Activated CD8-positive, alpha-beta memory T cell treated with anti-CD3 and anti-CD28 coated beads, Interleukin-2, amount 10 ng/mL, durations not matched to agents 7 days and 5 days (primary cell): ENCODE measurements at places on chromosomes 7 and 10.
A peak's percentile ranks its signal among the peaks of the same experiment; 100 is the strongest.

- H3K27ac ChIP-seq, result no peak overlapping the region
- peak overlapping the region; percentile 58 for H3K4me3 ChIP-seq
- peaks cover 85% of the 10 kb centered on the region for H3K27me3 ChIP-seq
- H3K36me3 ChIP-seq, result no peaks in the 10 kb centered on the region
- H3K4me1 ChIP-seq, result peaks cover 8% of the 10 kb centered on the region
- DNase-seq, result no peak
These were observed 156.8 kb downstream of the FRMD4A start for GRCh38 chr10:14173706-14174594.

DNA sequence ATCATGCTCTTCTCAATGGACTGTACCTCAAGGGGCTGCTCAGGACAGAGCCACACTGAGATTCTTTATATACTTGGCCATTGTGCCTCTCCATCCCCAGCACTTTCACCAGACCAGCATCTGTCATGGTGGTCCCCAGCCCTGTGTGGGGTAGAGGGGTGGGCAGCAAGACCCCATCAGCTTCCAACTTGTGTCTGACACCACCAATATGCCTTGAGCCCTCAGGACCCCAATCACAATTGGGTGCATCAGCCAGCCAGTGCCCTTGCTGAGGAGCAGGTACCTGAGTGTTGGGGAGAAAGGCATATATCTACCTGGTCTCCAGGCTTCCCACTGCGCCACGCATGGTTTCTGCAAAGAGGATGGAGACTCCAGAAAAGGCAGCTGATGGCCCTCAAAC lies 56.3 kb downstream of the GRID1 start:
- no peaks in the 10 kb centered on the region for H3K4me1 ChIP-seq
- no peak overlapping the region for H3K4me3 ChIP-seq
- DNase-seq, result no peak

GRCh38 chr7:5677538-5678294 lies 103.7 kb downstream of the RNF216 start:
- peaks cover 9% of the 10 kb centered on the region for H3K4me1 ChIP-seq
- H3K27ac ChIP-seq, result no peak overlapping the region
- DNase-seq, result peak; percentile 58
- H3K36me3 ChIP-seq, result no peaks in the 10 kb centered on the region
- H3K4me3 ChIP-seq, result no peak overlapping the region

DNA sequence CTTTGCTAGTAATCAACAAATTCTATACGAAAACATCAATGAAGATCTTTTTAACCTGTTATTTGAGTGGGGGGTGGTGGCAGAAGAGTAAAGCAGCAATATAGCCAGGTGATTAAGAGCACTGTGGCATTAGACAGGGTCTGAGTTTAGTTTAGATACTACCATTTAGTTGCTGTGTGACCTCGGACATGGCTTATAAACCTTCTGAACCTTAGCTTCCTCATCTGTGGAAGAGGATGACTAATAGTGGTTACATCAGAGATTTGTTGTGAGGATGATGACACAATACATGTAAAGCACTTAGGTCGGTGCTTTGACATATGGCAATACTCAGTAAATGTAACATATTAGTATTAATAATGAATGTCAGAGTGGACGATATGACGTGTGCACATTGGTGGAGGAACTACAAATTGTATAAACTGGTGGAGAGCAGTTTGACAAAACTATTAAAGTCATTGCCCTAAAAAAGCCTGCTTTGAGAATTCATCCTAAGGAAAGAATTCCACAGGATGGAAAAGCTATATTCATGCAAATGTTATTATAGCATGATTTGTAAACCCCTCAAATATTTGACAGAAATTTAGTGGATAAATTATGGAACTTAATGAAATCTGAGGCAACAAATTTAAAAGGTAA lies 24.3 kb downstream of the SPAG6 start:
- H3K4me1 ChIP-seq, result peaks cover 39% of the 10 kb centered on the region
- peaks cover 2% of the 10 kb centered on the region for H3K27me3 ChIP-seq
- H3K27ac ChIP-seq, result peak overlapping the region; percentile 65
- DNase-seq, result no peak
- peaks cover 11% of the 10 kb centered on the region for H3K36me3 ChIP-seq
- H3K4me3 ChIP-seq, result peak overlapping the region; percentile 13

GRCh38 chr10:75186310-75186709 lies 24.3 kb upstream of the VDAC2 start:
- peaks cover 15% of the 10 kb centered on the region for H3K4me1 ChIP-seq
- H3K4me3 ChIP-seq, result no peak overlapping the region
- H3K36me3 ChIP-seq, result peaks cover 1% of the 10 kb centered on the region

DNA sequence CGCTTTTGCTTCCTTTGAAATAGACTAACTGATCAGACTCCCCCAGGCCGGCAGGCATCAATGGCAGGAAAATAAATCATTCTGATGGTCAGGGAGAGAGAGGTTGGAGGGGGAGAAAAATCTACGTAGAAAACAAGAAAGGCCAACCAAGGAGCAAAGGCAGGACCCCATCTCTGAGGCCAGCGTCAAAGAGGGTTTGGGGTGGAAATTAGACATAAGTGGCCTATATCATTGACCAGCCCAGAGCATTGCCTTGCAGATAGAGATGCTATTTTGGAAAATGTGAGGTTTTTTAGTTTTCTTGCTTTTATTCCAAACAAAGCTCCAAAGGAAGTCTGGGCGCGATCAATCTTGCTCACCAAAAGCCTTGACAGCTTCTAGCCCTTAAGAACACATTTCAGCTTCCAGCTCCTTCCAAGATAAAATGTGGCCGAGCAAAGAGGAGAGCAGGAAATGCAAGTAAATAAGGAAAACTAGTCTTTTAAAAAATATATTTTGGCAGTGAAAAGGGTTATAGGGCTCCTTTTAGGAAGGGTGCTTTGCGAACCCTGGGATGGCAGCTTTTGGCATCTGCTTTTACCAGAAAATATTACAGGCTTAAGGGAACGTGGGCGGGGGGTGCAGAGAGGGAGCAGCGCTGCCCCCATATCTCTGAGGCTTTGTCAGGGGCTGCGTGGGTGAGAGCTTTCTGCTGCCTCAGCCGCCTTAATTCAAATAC lies 2.0 kb upstream of the HOXA2 start:
- H3K4me1 ChIP-seq, result peaks cover 11% of the 10 kb centered on the region
- no peak overlapping the region for H3K4me3 ChIP-seq
- H3K27ac ChIP-seq, result no peak overlapping the region

DNA sequence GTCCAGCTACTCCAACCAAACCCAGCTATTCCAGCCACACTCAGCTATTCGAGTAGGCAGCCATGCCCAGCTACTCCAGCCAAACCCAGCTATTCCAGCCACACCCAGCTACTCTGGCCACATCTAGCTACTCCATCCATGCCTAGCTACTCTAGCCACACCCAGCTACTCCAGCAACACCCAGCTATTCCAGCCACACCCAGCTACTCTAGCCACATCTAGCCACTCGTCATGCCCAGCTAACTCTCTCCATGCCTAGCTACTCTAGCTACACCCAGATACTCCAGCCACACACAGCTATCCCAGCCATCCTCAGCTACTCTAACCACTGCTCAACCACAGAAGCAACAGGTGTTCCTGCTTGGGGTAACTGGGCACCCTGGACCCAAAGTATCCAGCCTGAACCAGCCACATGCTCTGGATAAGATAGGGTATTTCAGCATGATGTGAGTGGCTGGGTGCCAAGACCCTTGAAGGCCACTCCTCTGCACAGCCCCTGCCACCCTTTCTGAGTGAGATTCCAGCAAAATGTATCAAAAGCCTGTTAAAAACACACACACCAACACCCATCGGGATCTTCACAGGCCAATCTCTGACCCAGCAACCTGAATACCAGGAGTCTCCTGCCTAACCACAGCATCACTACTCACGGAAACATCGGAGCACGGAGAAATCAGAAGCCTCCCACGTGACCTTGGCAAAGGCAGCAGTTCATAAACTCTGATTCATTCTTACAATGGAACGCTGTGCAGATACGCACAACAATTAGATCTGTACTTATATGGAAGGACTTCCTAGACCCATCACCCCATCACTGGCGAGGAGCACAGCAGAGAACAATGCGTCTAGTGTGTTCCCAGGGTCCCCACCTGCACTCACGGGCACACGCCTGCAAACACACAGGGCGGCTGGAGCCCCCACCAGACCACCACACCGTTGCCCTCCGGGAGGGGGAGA lies 51.8 kb upstream of the DNAAF5 start:
- peaks cover 47% of the 10 kb centered on the region for H3K36me3 ChIP-seq
- H3K4me1 ChIP-seq, result no peaks in the 10 kb centered on the region
- H3K27me3 ChIP-seq, result no peaks in the 10 kb centered on the region
- no peak for DNase-seq

DNA sequence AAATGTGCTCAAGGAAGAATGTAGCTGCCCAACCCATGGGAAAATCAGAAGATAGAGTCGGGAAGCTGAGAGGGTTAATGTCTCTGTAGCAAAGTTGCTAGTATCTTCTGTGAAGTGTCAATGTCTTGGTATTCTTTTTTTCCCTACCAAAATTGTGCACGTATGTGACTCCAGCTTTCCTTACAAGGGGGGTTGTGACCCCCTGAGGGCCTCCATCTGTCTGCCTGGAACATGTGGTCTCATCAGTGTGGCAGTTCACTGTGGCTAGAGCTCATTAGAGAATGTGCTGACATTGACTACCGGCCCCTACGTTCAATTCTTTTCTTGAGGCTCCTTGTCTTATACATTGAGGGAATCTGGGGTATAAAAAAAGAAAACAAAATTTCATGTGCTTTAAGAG lies 725.2 kb upstream of the CELF2 start:
- H3K36me3 ChIP-seq, result no peaks in the 10 kb centered on the region
- no peak overlapping the region for H3K4me3 ChIP-seq
- no peaks in the 10 kb centered on the region for H3K27me3 ChIP-seq
- no peaks in the 10 kb centered on the region for H3K4me1 ChIP-seq

GRCh38 chr10:2992401-2993198 lies 74.7 kb upstream of the PFKP start:
- no peak overlapping the region for H3K27ac ChIP-seq
- no peaks in the 10 kb centered on the region for H3K4me1 ChIP-seq
- no peak for DNase-seq

GRCh38 chr7:27822245-27822644 lies 82.3 kb downstream of the TAX1BP1 start:
- DNase-seq, result no peak
- H3K4me1 ChIP-seq, result no peaks in the 10 kb centered on the region
- no peak overlapping the region for H3K27ac ChIP-seq
- H3K27me3 ChIP-seq, result no peaks in the 10 kb centered on the region
- H3K4me3 ChIP-seq, result no peak overlapping the region
- peaks cover 23% of the 10 kb centered on the region for H3K36me3 ChIP-seq

DNA sequence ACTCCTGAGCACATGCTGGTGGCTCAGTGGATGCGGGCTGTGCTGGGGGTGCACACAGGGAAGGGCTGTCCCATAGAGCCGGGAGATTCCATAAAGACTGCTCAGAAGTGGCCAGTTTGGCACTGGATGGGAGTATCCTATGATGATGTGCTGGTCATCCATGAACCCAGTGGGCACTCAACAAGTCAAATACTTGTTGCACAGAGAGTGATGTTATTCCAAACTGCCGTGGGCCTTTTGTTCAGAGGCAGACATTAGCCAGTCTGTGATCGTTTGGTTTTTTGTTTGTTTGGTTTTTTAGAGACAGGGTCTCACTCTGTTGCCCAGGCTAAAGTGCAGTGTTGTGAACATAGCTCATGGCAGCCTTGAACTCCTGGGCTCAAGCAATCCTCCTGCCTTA lies 30.9 kb upstream of the SAMD8 start:
- no peak overlapping the region for H3K27ac ChIP-seq
- DNase-seq, result no peak
- peaks cover under 1% of the 10 kb centered on the region for H3K4me1 ChIP-seq

DNA sequence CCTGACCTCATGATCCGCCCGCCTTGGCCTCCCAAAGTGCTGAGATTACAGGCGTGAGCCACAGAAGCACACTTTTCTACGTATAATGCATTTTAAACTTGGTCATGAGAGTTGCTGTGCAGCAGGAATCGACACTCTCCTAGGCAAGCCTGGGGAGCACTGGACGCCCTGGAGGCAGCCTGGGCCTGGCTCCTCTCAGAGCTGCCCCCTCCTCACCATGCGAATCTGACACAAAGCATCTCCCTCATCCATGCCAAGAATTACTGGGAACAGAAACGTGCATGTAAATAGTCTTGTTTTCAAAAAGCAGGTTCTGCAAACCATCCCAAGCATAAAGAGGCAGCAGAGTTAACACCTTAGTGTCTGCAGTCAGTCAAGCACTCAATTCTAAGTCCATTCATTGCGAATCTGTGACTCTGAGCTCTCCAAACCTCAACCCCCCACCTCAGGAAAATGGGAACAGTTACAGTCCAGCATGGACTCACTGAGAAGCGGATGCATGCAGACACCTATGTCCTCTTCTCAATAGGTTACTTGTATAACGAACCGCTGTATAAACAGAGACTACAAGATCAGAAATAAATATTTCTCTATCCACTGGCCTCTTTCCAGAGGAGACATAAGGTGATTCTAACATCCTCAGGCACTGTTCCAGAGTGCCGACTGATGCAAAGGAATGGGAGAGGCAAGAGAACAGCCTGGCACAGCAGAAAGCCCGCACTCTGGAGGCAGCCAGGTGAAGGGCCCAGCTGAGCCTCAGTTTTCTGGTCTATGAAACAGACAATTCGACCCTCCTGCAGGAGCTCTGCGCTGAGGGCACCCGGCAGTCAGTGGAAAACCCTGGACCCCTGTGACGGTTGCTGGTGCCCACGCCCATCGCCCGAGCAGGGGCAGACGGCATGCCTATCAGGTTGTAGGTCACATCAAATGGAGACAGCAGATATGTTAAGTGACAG lies 68.9 kb downstream of the MAD1L1 start:
- H3K4me3 ChIP-seq, result no peak overlapping the region
- peaks cover 1% of the 10 kb centered on the region for H3K36me3 ChIP-seq
- no peaks in the 10 kb centered on the region for H3K4me1 ChIP-seq
- DNase-seq, result no peak
- no peaks in the 10 kb centered on the region for H3K27me3 ChIP-seq

DNA sequence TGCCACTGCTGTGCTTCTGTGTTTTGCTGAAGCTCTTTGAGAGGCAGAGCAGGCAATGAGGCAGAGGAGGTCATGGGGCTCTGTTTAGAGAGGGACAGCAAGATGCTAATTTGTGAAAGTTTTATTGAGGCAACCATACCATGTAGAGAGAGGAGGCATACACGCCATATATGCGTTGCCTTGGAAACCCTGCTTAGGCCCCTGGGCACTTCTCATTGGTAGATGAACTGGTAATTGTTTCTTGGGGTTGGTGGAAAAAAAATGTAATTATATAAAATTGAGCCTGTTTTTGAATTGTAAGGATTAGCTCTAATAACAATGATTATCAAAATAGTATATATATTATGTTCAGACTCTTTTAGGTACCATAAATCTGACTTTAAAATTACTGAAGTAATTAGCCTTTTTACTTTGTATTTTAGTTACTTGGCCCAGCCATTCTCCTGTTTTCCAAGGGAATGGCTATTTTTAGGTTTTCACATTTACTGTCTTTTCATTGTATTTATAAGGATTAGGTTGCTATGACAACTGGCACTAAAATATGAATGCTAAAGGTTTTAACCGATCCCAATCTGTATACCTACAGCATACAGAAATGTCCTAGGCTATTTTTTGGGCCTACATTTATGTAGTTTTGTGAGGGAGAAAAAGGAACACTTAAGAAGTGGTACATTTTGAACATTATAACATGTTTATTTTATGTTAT lies 52.4 kb downstream of the BZW2 start:
- H3K27me3 ChIP-seq, result no peaks in the 10 kb centered on the region
- no peak for DNase-seq
- no peaks in the 10 kb centered on the region for H3K4me1 ChIP-seq
- peaks cover 50% of the 10 kb centered on the region for H3K36me3 ChIP-seq

GRCh38 chr7:55073051-55073511 lies 54.3 kb downstream of the EGFR start:
- H3K27me3 ChIP-seq, result peaks cover 22% of the 10 kb centered on the region
- no peak overlapping the region for H3K27ac ChIP-seq
- peaks cover 14% of the 10 kb centered on the region for H3K4me1 ChIP-seq
- no peaks in the 10 kb centered on the region for H3K36me3 ChIP-seq
- DNase-seq, result no peak
- H3K4me3 ChIP-seq, result no peak overlapping the region
